Esophagus squamous epithelium (tissue), 5 donors: ENCODE measurements at places on chromosomes 12 and 14.

DNA sequence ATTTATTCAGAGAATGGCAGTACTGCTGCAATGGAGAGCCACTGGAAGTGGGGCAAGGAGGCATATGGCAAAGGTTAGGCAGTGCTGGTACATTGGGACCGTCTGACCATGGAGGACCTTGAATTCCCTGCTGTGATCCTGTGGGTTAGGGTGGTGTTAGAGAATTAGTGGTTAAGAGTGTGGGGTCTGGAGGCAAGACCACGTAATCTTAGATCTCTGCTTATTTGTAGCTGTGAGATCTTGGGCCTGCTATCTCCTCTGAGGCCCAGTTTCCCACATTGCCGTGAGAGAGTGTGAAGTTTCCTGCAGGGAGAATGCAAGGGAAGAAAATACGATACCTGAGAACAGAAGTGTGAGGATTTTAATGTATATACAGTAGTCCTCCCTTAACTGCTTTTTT is 147.7 kb downstream of the ERC1 start:
- DNase-seq = no peak

DNA sequence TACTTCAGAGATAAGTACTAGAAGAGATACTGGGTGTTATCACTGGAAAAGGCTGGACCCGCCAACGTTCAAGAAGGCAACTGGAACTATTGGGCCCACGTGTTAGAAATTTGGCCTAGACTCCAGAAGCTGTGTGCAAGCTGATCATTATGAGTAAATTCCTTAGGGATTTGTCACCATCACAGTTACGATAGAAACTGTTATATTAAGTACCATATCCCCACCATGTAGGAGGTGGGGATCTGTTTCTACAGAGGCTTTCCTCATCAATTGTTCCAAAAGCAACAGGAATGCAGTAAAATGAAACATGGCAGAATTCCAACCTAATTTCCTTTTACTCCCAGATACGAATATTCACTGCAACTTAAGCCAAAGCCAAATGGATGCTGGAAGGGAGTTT is 170.7 kb downstream of the NOVA1 start:
- DNase-seq = no peak

- no peak for DNase-seq
Observed at GRCh38 chr12:106308121-106308520, 5.6 kb downstream of the TCP11L2 start.

DNA sequence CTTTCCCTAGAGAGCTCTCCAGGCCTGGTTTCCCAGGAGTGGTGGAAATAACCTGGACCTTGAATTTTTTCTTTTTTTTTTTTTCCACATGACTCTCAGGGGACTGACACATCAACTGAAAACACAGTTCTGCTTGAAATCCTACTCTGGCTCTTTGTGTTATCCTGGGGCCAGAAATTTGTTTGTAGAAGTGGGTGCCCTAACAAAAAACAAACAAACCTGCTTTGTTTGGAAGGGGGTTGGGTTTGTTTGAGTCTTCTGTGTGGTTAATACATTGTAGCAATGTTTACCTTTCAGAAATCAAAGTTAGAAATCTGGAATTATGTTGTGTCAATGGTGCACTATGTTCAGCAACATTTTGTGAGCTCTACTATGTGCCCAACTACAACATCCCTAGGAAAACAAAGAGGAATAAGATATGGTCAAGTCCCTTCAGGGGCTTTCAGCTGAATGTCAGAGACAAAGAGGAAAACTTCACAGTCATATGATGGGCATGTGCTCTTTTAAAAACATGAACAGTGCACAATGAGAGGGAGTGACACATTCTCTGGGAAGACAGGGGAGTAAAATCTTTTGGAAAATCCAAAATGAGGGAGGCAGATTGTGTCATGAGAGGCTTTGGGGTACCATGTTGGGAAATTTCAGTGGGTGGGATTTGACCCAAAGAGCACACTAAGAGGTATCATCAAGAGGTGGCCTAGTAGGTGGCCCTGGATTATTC is 1.5 kb upstream of the IGF1 start:
- DNase-seq = no peak

DNA sequence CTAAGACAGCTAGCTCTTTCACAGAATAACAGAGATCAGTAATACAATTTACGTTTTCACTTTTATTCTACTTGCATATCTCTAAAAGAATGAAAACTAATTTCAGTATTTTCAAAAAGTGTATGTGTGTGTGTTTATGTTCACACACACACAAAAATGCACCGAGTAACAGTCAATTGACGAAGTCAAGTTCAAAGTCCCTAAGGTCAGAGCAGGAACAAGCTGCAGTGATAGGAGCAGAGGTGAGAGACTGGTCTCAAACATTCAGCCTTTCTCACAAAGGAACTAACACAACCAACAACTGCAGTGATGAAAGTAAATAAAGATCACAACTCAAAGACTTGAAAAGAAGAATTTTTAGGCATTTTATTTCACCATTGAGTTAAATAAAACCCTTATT is 429.7 kb downstream of the C12orf50 start:
- DNase-seq = no peak

DNA sequence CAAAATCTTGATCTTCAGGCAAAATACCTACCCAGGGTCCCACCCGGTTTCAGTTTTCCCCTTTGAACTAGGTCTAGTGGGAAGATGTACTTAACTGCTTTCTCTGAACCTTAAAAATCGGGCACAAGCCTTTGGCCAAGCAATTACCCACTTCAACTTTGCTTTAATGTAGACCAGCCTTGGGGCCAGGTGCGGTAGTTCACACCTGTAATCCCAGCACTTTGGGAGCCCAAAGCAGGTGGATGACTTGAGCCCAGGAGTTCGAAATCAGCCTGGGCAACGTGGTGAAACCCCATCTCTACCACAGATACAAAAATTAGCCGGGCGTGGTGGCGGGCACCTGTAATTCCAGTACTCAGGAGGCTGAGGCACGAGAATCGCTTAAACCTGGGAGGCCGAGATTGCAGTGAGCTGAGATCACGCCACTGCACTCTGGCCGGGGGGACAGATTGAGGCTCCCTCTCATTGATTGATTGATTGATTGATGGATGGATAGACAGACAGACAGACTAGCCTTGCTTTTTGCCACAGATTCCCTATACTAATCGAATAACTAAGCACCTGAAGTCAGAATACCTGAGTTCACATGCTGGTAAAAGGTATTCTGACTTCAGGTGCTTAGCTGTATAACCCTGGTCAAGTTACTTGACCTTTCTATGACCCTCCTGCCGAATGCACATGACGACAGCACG is 1.9 kb downstream of the CLIP1 start:
- DNase-seq = no peak
